HEK293T (cell line): ENCODE measurements at places on chromosomes 3 and 15.

DNA sequence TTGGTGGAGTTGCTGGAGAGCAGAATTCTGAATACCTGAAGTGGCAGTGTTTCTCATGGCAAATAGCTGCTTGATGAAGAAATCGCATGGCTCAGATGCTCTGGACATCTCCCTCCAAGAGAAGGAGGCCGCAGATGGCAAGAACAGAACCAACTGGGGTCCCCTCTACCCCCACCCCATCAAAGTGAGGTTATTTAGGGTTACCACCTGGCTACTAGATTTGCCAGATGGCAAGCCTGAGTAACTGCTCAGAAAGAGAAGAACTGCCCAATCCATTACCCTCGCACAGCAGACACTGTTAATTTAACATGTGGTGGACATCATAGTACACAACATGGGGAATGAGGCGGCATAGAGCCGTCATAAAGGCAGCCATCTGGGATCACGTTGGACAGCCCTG is 30.5 kb upstream of the LIPC start:
- no peak for DNase-seq

DNA sequence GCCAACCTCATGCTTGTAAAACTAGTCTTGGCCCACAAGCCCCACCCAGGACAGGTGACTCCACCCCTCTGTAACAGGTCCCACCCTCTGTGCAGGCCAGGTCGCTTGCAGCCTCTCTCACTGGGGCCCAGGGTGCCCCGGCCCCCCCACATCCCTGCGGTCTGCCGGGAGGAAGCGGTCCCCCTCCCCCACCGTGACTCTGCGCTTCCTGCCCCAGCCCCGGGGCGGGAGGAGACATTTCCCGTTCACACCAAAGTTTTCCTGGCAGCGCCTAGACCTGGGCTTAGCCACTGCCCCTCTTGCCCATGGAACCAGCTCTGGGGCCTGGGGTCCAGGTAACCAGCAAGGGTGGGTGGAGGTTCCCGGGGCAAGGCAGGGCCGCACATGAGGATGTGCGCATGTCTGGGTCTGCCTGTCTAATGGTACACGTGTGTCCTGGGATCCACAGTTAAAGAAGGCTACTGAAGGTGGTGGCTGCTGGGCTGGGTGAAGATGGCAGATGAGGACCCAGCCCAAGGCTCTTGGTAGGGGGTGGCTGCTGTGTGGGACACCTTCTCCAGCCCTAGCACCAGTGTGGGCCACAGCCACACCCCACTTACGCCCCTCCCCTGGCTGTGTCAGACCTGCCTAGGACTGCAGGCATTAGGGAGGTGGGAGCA is 8.4 kb downstream of the NBEAL2 start:
- DNase-seq, result no peak

- DNase-seq, result no peak
Observed at GRCh38 chr3:132781922-132782321, 59.7 kb upstream of the NPHP3 start.

DNA sequence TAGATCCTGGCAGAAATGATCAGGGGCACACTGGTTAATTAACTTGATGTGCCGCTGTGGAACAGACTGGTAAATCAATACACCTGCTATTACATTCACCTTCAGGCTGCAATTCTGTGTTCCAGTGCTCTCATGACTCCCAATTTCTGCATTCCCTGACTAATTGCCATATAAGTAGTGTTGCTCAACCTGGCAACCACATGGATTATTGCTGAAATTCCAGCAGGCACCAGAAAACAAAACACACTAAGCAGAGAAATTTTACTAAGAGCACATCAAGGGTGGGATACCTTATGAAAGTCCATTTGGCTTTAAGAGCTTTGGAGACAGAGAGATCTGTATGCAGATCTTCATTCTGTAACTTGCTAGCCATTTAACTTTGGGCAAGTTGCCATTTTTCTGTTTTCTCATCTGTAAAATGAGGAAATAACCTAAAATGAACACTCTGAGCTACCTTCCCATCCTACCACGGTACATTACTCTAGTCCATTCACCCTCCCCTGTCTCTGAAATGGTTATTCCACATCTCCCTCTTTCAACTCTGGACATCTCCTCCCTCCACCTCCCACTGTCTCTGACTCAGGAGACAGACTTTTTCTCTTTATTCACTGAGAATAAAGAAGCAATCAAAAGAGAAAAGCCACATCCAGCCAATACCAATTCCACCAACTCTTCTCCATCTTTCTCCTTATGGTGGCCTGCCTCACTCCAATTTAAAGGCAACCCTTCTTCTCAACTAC is 54.6 kb downstream of the STAC start:
- DNase-seq, result no peak

DNA sequence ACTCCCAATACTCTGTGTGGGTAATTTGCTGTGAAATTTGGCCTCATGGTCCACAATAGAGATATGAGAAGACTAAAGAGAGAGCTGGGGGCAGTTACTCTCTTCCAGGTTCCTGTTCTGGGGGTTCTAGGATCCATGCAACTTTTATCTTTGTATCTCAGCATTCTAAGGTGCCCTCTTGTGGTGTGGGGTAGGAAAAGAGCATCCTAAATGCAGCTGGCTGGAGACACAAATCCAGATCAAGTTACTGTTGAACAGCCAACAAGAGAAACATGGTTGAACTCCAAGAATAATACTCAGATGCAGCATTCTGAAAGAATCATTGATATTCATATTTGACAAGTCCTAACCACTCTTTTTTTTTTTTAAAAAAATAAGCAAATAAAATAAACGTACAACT is 238.2 kb downstream of the GREM1 start:
- DNase-seq, result peak; percentile 23

GRCh38 chr3:178217479-178217878 is 318.8 kb upstream of the KCNMB2 start:
- DNase-seq, result no peak

GRCh38 chr3:138560501-138560900 is 33.6 kb downstream of the CEP70 start:
- no peak for DNase-seq

DNA sequence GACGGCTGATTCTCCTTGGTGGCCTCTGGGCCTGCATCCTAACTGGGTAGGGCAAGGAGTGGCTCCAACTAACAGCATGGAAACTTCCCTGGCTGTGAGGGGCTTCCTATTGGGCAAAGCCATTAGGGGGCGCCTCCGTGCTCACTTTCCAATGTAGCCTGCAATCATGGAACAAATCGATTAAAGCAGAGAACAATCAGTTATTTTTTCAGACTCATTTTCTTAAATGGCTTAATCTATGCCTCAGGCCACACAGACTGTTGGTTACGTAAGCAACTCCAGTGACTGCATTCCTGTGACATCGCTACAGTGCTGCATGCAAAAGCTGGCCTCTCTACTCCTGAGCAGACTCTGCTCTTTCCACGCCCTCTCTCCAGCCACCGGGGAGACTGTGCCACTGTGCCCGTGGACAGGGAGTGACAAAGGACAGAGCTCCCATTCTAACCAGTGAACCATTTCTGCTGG is 278.9 kb downstream of the KLF13 start:
- no peak for DNase-seq

DNA sequence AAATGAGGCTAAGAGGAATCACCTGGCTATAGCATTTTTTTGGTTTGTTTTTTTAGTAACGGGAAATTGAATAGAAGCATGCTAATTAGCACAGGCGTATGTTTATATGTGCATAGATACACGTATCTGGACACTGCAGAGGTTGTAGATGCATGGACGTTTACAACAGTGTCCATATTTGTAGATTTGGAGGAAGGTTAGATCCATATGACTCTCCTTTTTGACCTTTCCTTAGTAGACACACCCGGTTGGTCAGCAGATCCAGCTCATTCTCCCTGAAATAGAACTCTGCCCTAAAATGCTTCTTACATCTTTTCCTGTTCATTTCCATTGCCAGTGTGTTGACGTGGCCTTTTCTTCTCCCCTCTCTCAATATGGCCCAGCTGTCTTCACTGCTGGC is 60.1 kb downstream of the SLCO3A1 start:
- no peak for DNase-seq

DNA sequence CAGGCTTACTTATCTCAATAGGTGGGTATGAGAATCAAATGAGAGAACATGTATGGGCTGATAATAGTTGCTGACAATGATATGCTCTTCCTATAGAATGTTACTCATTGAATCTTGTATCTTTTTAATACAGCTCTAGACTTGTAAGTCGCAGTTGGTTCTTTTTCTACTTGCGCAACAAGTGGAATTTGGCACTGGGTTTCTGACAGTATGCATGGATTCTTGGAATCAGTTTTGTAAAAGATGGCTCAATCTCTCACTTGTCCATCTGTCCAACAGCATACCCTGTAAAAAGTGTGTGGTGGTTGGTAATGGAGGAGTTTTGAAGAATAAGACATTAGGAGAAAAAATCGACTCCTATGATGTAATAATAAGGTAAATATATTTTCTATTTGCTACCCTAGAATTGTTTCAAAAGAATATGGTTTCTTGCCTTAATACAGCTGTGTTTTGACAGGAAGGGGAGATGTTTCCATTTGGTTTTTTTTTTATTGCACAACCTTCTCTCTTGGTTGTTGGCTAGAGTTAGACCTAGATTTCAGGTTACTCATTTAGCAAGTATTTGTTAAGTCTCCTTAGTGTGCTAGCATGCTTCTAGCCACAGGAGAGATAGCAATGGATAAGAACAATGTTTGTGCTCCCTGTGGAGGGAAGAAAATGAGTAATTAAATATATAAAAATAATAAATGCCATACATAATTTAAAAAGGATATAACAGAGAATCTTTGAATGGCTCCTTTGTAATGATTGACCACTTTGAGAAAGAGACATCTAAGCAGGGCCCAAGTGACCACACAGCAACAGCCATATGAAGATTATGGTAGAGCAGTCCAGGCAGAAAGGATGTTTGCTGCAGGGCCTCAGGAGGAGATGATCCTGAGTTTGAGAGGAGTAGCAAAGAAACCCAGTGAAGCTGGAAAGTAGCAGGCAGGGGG is 21.8 kb downstream of the ST3GAL6 start:
- DNase-seq, result no peak

DNA sequence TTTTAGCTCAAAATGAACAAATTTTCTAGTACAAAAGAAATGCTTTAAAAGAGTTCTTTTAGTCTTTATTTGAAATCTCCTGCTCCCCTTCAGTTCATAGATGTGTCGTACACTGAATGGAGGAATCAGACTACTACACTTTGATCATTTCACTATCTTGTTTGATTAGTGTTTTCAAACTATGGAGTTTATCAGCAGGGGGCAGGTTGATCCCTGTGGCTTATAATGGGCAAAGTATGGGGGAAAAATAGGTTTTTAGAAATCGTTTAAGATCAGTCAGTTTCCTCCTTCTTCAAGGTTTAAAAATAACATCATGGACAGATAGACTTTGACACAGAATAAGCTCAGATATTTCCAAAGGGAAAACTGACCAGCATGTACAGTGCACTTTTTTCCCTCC is 701.7 kb downstream of the CADM2 start:
- no peak for DNase-seq

- DNase-seq, result peak; percentile 31
Observed at GRCh38 chr3:143851331-143852017, 3.2 kb upstream of the SLC9A9 start.

DNA sequence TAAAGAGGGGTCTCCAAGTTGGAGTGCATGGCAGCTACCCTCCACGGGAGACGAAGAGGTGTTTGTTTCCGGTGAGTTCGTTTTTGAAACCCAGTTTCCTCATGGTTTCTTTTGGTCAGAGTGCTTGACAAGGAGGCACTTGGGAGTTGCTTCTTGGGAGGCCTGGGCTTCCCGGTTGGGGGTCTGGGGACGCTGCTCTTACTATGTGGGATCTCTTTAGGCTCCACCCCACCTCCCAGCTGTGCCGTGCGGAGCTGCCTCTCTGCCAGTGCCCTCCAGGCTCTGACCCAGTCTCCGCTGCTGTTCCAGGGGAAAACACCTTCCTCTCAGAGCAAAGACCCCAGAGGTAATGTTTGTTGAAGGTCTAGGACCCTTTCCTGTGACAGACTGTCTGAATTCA is 29.6 kb downstream of the KIF7 start:
- DNase-seq, result peak; percentile 8

GRCh38 chr3:149247929-149248691 is 26.5 kb upstream of the CP start:
- no peak for DNase-seq
